NCI-H524 treated with DMSO at 0.1 percent for 48 hours (cell line): ENCODE measurements at places on chromosomes 7 and 10.

- DNase-seq: no peak
Measured at GRCh38 chr10:124563320-124564040, 101.9 kb downstream of the LHPP start.

DNA sequence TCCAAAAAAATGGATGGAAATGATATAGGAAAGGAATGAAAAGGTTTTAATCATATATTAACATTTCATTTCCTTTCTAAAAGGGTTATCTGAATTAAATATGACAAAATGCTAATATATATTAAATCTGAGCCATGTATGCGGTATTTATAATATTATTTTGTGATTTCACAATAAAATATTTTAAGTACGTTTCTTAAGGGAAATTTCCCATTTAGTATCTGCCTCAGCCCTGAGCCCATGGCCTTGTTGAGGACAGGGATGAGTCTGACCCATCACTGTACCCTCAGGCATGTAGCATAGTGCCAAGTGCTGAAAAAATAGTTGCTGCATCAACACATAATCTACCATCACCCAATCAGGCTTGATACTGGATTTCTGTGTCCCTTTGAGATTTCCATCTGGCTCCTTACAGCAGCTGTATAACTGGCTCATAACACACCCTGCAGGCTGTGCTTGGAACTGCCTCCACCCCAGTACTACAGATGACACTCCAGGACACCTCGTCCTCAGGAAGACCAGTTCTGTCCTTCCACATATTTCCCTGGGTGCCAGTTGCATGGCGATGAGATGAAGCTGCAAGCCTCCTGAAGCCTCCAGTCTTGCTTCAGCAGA lies 59.4 kb upstream of the ASAH2 start:
- DNase-seq: no peak

DNA sequence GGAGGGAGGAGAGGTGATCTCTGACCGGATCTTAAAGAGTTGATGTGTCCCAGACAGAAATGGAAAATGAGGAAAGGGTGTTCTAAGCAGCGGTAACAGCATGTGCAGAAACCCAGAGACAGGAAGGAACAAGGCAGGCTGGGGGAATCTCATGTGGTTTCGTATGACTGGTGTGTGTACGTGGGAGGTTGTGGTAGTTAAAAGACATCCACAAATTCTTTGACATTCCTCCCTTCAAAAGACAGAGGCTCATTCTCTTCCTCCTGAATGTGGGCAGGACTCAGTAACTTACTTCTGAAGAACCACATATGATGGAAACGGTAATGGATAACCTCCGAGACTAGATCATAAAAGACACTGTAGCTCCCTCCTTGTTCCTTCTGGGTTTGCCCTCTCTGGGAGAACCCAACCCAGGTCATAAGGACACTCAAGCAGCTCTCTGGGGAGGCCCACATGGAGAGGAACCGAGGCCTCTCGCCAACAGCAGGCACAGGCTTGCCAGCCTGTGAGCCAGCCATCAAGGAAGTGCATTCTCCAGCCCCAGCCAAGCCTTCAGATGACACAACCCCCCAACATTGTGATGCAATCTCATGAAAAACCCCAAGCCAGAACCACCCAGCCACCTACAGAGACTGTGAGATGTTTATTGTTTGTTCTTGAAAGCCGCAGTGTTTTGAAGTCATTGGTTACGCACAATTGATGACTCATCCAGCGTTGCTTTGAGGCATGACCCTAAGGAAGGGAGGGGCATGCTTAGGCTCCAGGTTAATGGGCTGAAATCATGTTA lies 116.0 kb downstream of the SLIT1 start:
- no peak for DNase-seq

GRCh38 chr7:53218730-53219504 lies 183.5 kb downstream of the POM121L12 start:
- no peak for DNase-seq

GRCh38 chr10:34235164-34235832 lies 579.8 kb downstream of the PARD3 start:
- DNase-seq: no peak

GRCh38 chr7:118179191-118179590 lies 4.8 kb upstream of the LSM8 start:
- no peak for DNase-seq

- no peak for DNase-seq
Measured at GRCh38 chr7:53446170-53446569, 410.7 kb downstream of the POM121L12 start.

GRCh38 chr7:119596651-119597050 lies 676.3 kb upstream of the KCND2 start:
- DNase-seq: no peak

DNA sequence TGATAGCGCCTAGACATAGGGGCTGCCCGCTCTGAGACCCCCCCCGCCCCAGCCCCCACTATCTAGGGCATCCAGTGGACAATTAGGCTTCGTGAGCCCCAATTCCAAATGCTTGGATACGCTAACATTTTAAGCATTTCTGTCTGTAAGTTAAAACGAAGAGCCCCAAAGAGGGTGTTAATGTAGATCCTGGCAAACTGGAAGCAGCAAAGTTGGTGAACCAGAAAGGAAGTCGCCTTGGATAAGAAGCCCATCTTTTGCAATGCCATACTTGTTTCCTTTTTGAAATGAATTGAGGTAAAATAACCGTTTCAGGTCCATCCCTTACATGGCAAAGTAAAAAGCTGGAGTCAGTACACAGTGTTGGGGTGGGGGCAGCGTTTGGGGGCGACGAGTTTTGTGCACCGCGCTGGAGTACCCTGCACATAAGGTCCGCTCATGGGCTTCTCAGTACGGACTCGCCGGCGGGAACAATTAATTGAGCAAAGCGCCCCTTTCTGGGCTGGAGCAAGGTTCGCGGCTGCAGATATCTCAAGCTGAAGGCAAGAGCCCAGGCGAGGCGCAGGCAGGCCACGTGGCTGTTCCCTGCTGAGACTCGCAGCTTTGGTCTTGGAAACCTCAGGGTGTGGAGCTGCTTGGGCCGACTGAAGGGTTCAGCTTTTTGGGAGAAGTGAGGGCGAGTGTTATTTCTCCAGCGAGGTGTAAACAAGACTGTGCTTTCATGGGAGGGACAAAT lies 1.4 kb upstream of the TWIST1 start:
- no peak for DNase-seq

GRCh38 chr7:47142169-47142866 lies 439.6 kb downstream of the TNS3 start:
- DNase-seq: no peak

DNA sequence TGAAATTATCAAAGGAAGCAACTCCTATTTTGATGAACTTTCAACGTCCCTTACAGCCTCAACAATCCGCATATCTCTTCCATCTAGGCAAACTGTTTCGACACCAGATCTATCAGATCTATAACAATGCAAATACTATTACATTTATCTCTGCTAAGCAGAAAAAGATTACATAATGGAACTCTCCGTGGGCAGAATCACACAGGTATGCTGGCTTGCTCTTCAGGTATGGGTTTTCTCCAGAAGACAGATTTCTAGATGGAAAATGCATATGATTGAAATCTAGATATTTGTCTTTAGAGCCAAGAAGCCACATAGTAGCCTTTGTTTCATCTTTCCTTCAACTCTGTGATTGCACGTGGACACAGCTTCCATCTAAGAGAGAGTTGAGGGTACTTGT lies 38.6 kb downstream of the ADAM12 start:
- DNase-seq: no peak

- DNase-seq: no peak
Measured at GRCh38 chr10:116265686-116266085, 7.3 kb downstream of the GFRA1 start.

- DNase-seq: no peak
Measured at GRCh38 chr10:43128958-43129706, 9.1 kb upstream of the CSGALNACT2 start.

DNA sequence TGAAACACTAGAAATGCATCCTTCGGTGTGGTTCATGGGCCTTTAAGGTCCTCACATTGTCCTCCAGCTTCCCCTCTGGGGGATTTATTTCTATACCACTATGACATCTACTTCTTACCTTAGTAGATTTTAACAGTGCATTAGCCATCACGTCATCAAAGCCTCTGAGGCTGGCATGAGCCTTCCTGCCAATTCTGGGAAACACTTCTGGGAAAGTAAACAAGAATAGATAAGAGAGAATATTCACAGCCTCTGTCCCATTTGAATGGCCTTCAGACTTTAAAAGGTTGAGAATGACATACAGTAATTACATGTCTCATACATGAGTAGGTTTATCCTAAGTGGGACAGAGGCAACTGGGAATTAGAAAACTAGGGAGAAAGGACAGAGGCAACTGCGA lies 89.7 kb downstream of the AMPH start:
- DNase-seq: no peak

DNA sequence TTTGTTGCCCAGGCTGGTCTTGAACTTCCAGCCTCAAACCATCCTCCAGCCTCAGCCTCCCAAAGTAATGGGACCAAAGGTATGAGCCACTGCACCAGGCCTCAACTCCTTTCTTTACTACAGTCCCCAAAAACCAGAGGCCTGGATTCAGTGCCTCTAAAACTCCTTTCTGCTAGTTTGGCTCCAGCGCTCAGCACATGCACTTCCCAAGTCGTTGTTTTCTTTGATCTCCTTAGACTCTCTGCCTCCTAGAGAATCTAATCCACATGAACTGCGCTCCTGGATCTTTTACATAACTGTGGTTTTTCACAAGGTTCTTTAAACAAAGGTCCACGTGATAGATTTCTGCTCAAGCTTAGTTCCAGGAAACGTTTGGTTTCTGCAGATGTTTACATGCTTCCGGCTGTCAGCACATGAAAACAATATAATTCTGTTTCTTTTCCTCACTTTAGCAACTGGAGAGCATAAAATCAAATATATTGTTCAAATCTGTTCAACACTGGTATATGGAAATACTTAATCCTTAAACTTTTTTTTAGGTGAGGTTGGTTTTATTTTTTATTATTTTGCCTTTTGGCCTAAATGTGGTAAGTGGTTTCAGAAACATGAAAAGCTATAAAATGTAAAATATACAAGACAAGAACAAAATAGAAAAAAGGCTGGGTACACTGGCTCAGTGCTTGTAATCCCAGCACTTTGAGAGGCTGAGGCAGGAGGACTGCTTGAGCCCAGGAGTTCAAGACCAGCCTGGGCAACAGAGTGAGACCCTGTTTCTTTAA lies 270.5 kb upstream of the MKLN1 start:
- DNase-seq: no peak

DNA sequence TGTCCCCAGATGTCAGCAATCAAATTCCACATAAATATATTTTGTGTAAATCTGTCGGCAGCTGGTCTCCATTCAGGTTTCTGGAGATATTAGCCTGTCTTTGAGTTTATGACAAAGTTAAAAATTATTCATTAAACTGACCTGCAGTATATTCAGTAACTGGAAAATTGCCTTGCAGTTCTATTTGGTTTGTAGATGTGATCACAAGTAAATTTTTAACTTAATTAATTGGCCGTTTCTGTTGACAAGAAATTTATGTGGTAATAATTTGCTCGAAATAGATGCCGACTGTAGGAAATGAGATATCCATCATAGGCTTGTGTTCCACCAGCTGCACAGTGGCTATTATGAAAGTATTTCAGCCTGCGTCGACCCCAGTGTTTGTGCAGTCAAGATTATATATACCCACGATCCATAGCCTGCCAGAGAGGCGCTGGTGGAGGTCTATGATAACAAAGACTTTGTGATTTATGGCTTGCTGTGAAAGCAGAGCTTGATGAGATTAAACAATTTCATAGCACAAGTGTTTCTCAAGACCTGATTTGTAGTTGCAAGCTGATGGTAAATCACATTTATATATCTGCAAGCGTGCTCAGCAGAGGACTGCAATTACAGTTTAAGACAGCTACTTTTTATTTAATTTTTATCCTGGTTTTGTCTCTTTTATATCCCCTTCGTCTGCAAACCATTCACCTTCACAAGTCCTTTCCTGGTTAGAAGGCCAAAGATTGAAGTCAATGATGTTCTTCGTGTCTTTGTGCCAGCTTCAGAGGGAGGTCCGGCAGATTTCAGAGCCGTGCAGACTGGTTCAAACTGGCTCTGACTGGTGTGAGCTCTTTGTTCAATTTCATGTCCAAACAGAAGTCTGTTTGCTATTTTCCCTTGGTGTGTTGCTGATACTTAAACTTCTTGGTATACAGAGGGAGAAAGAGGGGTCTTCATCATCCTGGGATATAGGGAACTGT lies 850.9 kb downstream of the LRMDA start:
- DNase-seq: no peak

- no peak for DNase-seq
Measured at GRCh38 chr10:68721673-68722335, 765 bp downstream of the CCAR1 start.

GRCh38 chr7:70505468-70505867 lies 626.5 kb upstream of the GALNT17 start:
- peak; percentile 50 for DNase-seq

DNA sequence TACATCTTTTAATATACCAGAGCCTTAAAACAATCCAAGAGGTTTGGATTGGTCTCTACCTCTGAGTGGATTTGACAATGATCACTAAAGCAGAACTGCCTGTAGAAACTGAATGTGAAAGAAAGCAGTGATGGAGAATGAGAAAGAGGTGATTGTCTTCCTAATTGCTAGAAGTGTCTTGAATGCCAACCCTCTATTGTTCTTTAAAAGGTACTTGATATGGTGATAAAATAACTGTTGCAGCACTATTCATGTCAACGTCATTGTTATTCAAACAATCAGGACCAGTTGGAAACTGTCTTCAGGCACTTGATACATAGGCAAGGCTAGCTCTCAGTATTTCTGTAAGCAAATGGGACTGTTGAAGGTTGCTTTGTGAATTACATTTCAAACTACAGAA lies 47.9 kb upstream of the ITPRID1 start:
- no peak for DNase-seq

GRCh38 chr10:17029239-17029580 lies 100.4 kb downstream of the CUBN start:
- no peak for DNase-seq

GRCh38 chr7:151120896-151121295 lies 34.6 kb downstream of the AGAP3 start:
- no peak for DNase-seq

DNA sequence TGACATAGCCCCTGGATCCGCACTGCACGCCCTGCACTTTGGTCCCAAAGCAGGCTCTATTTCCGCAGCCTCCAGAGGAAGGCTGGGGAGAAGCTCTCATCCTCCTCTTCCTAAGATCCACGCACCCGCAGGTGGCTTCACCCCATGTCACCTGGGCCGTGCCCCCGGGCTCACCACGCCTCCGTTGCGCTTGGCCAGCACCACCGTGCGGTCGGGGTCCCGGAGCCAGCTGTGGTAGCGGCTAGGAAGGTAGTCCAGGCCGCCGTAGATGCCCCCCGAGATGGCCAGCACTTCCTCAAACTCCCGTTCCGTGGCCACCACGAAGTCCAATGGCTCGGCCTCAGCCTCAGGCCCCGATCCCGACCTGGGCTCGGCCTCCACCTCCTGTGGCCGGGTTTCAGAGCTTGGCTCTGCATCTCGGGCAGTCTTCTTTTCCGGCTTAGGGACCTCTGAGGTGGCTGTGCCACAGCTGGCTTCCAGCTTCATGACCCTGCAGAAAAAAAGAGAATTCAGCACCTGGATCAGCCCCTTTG lies 5.7 kb downstream of the NAT16 start:
- DNase-seq: no peak
